ENCODE measurements at places on chromosomes 11 and 22. TPM values are rescaled to one million over a fixed set of nuclear protein-coding genes. Genes with fewer than 3 reads are reported as not detected.

FHIP1B gene
- total RNA-seq, result 7.8 TPM

KRTAP5-1 gene
- total RNA-seq, result not detected

MYOD1 gene
- not detected for total RNA-seq

RIMBP3C gene
- 0.14 TPM for total RNA-seq

IL10RA gene
- total RNA-seq, result not detected

MISFA gene
- total RNA-seq, result 0.71 TPM

MS4A5 gene
- total RNA-seq, result not detected

ZNF215 gene
- total RNA-seq, result 3.1 TPM

Data from smooth muscle cell of bladder (primary cell).